Temporal lobe (tissue), 4 donors: ENCODE measurements at places on chromosomes 12 and 14. TPM values are rescaled to one million over a fixed set of nuclear protein-coding genes. Genes with fewer than 3 reads are reported as not detected.

MUCL1 gene
- not detected for total RNA-seq

ACVRL1 gene
- 7.9 TPM for total RNA-seq

LMNTD1 gene
- total RNA-seq, result 1.2 TPM

TM7SF3 gene
- 55.3 TPM for total RNA-seq

TTC6 gene
- total RNA-seq, result 0.25 TPM

KCNC2 gene
- 16.5 TPM for total RNA-seq

OR11H6 gene
- not detected for total RNA-seq

SYCP3 gene
- total RNA-seq, result 0.49 TPM

GLI1 gene
- total RNA-seq, result 0.25 TPM
